ENCODE measurements at places on chromosomes 4 and X. TPM values are rescaled to one million over a fixed set of nuclear protein-coding genes. Genes with fewer than 3 reads are reported as not detected.

DNA sequence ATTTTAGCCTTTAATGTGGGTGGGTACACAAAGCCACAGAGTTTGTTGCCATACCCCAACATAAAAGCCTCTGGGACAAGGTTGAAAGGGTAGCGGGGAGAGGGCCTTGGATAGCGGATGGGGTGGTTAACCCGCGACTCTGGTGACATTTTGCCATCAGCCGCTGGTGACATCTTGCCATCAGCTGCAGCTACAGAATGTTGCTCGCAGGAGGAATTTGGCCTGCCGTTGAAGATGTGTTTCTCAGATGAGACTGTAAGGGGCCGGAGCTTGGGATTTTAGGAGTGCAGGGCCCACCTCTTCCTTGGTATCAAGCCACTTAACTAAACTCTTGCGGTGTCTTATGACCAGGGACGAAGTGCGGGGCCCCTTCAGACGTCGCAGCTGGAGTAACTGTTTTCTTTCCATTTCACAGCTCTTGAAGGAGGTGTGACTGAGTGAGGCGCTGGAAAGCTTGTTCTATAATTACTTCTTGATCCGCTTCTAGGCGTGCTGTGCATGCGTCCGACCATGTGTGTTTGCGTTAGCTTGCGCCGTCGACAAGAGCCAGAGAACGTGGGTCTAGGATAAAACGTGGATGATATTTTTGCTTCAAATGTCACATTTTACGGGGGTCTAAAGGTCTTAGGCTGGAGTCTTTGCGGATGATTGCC is 820 bp upstream of the RASL11B start:
- DNase-seq, result no peak

The GLUD2 gene
- 0.28 TPM for total RNA-seq

The PDE5A gene
- 0.82 TPM for total RNA-seq

DNA sequence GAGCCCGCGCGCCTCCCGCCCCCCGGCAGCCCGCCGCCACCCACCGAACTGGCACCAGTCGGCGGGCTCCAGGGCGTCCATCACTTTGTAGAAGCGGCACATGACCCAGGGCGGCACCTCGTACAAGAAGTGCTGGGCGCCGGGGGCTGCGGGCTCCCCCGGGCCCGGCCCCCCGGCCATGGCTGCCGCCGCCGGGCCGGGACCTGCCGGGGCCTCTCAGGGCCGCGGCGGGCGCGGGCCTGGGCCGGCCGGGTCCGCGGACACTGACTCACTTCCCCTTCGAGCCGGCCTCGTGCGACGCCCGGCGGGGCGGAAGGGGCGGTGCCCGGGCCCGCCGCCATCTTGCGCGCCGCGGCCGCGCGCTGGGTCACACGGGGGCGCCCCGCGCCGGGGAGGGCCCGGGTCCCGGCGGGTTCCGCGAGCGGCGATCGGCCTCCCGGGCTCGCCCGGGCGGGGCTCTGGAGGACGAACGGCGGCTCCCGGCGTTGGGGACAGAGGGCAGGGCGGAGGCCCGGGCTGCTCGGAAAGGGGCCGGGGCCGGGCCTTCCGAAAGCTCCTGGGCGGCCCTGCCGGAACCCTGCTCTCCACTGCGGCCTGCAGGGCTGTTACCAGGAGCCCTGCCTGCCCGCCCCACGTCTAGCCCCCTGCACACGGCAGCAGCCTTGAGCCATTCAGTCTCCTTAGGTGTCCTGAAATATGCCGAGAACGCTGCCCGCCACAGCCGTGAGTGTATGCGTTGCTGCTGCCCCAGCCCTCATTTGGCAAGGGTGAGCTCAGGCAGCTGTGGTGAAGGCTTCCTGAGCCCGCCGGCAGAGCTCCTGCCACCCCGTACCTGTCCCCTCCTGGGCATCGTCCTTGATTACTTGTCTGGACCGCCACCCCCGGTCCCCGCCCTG is at the start of gene IRAK1:
IRAK1 (minus strand) TSS at position 270 of the 896 bp plus-strand sequence; CDS start at position 180, 90 bp downstream.
- DNase-seq, result peak; percentile 79

GRCh38 chr4:72351521-72351920 is 217.5 kb downstream of the ADAMTS3 start:
- DNase-seq, result no peak

DNA sequence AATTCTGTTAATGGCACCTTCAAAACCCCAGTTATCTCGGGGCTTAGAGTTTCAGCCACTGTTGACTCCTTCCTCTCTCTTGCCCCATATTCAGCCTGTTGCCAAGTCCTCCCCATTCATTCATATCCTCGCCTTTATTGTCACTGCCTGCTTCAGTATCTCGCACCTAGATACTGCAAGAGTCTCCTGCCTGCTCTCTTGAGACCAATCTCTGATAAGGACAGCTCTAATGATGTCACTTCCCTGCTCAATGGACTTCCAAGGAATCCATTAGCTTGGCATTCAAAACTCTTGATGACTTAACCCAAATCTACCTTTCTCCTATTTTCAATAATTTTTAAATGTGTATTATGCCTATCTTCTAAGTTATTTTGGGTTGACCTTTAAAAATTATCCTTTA is 1.1 kb upstream of the UBE2A start:
- DNase-seq, result no peak

The COL4A6 gene
- total RNA-seq, result not detected

Measured in activated naive CD8-positive, alpha-beta T cell treated with anti-CD3 and anti-CD28 coated beads, Interleukin-2, amount 10 ng/mL, durations not matched to agents 7 days and 5 days (primary cell).